ENCODE measurements at places on chromosomes 3 and 15. TPM values are rescaled to one million over a fixed set of nuclear protein-coding genes. Genes with fewer than 3 reads are reported as not detected.

ABI3BP gene
- 12.9 TPM for total RNA-seq

IMP3 gene
- 57.9 TPM for total RNA-seq

C3orf80 gene
- total RNA-seq: 0.20 TPM

SLC2A2 gene
- not detected for total RNA-seq

P2RY14 gene
- total RNA-seq: not detected

IQCB1 gene
- total RNA-seq: 8.1 TPM

GRCh38 chr3:125154800-125155269, 57.7 kb downstream of the SLC12A8 start:
- no peak for DNase-seq

- DNase-seq: peak; percentile 82
Measured at GRCh38 chr15:49313650-49314049, 109.4 kb upstream of the FGF7 start.

DNA sequence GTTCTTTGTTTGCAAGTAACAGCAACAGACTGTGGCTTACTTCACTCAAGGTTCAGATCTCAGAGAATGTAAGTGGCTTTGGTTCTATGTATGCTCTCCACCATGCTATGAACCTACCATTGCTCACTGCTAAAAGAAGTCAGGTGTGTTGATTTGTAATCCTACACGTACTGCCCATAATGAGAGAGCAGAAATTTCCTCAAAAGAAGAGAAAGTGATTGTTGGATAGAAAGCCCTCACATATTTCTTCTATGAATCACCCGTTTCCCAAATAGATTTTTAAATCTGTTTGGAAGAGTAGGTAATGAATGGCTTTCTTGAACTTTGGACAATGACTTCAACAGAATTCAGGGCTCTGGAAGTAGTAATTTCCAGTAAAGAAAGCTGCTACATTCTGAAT, 565.4 kb downstream of the ROBO2 start:
- no peak for DNase-seq

GRCh38 chr15:66251790-66252684, 1.5 kb downstream of the MEGF11 start:
- peak; percentile 9 for DNase-seq

DNA sequence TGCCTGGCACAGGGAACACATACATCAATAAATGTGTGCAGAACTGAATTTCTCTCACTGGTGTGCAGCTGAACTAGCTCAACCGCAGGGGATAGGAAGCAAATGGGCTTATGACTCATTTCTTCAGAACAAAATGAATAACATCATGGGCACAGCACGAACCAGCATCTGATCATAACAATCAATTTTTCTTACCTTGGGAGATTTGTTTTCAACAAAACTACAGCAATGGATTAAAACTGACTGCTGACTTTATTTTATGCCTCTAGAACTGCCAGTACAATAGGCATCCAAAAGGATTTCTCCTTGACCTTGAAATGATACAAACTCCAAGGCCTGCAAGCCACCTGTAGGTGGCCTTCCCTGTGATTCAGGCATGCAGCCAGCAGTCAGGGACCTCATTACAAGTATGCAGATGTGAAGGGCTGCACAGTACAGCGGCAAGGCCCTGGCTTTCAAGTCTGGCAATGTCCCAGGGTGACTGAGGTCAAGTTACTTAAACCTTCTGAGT, 26.1 kb downstream of the TAMM41 start:
- peak; percentile 27 for DNase-seq

GRCh38 chr3:38702231-38702630, 52.7 kb upstream of the SCN5A start:
- no peak for DNase-seq

GRCh38 chr3:123298903-123299302, 97.2 kb downstream of the SEC22A start:
- DNase-seq: no peak

GRCh38 chr15:63940966-63941620, 105.2 kb downstream of the DAPK2 start:
- DNase-seq: no peak

DNA sequence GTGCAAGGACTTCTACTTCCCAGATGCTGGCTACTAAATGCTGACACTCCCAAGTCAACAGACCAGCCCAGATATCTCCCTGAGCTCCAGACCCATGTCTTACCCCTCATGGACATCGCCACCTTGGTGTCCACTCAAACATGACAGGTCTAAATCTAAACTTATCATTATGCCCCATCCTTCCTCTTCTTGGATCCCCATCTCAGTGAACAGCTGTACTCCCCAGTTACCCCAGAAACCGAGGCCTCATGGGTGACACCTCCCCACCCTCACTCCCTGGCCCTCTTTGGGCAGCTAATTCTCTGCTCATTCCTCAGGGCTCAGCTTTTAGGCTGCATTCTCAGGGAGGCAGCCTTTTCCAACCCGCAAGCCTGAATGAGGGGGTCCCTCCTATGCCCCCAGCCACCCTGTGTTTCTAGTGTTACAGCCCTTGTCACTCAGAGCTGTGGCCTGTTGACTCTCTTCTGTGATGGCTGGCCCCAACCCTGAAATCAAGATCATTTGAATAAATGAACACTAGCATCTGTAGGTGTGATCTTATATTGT, 5.4 kb downstream of the EHD4 start:
- no peak for DNase-seq

GRCh38 chr15:89167267-89168176, 53.9 kb downstream of the RLBP1 start:
- peak; percentile 58 for DNase-seq

- DNase-seq: no peak
Measured at GRCh38 chr15:67957435-67958132, 96.5 kb upstream of the PIAS1 start.

- DNase-seq: no peak
Measured at GRCh38 chr3:41600616-41601015, 361.3 kb downstream of the ULK4 start.

- DNase-seq: peak; percentile 76
Measured at GRCh38 chr15:33722005-33722672, 246.2 kb upstream of the CHRM5 start.

DNA sequence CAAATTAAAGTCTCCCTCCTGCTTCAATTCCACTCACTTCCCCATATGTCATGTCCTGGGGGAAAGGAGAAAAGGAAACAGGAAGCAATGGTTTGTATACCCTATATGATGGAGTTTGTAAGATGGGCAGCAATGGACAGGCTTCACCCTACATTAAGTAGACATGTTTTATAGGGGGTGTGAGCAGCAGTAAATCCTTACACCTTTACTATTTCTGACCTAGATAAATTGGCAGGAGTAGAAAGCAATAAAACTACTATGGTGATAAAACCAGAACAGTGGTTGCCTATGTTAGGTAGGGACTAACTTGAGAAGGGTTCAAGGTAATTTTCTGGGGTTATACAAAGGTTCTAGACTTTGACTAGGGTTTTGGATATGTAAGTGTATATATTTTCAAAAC, 301.7 kb downstream of the GBE1 start:
- no peak for DNase-seq

Measured in HFFc6 (cell line).